Activated T-cell treated with anti-CD3 and anti-CD28 coated beads, Interleukin-2, amount 50 U/mL, for 48 hours (primary cell): ENCODE measurements at places on chromosomes 5 and 9.
A peak's percentile ranks its signal among the peaks of the same experiment; 100 is the strongest.

DNA sequence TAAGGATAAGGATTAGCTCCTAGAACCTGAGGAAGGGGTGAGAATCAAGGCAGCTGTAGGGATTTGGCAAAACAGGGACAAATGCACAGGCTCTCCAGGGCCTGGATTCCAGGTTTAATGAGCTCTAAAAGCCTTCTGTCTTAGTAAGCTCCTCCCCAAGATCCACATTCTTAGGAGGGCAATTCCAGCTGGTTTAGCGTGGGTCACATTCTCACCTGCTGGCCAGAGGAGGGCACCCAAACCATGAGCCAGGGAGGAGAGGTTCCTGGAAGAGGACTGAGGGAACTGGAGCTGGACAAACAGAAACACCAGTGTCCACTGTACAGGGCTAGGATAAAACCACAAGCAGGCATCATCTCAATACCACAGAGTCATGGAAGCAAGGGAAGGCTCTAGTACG lies 480.0 kb downstream of the CCDC171 start:
- no peak for DNase-seq

DNA sequence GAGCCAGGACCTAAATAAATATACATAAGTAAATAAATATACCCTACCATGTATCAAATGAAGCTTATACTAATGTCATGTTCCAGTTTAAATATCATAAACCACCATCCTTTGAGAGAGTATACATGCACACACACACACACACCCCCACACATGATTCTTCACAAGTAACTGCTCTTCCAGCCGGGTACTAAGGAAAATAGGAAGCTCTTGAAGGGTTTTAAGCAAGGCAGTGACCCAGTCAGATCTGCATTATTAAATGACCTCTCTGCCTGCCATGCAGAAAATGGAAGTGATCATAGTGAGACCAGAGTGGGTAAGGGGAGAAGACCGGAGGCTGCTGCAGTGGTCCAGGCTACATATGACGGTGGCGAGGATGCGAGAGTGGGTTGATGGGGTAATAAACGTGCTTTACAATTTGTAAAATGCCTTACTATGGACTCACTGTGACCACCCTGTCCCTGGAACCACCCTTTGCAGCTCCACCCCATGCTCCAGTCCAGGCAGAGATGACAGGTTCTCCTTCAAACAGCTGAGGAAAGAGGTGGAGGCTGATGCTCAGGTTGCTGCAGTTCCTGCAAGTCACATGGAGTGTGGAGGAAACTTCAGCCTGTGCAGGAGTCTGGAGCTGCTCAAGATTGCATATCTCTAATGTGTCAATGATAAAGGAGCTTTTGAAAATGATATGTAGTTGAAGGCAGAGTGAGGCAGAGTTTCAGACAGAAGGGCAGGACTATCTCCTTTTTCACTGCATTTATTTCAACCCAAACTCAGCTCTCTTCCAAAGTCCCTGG lies 38.8 kb upstream of the NDFIP1 start:
- DNase-seq = no peak

DNA sequence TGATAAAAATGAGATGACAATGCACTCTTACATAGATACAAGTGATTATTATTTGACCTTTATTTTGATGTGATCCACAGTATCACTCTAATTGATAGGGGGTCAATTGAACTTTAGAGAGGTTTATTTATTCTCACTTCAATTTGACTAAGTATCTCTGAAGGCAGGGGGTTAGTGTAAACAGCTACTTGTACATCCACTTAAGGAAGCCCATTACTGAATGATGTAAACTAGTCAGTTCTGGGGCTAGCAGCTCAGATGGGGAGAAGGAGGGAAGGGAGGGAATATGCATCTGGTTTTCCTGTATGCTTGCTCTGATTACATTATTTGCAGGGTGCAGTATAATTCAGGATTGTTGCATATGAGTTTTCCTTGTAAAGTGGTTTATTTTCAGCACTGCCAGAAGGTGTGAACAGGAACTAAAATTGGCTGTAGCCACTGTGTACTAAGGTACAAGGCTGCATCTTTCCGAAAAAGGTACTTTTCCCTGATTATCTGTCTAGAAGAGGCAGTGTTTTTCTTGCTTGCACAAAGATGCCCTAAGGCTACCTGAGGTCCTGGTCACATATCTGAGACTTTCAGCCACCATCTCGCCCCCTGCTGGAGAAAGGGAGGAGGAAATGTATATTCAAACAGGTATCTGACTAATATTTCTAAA lies 51.2 kb downstream of the MRPS27 start:
- DNase-seq = peak; percentile 52

DNA sequence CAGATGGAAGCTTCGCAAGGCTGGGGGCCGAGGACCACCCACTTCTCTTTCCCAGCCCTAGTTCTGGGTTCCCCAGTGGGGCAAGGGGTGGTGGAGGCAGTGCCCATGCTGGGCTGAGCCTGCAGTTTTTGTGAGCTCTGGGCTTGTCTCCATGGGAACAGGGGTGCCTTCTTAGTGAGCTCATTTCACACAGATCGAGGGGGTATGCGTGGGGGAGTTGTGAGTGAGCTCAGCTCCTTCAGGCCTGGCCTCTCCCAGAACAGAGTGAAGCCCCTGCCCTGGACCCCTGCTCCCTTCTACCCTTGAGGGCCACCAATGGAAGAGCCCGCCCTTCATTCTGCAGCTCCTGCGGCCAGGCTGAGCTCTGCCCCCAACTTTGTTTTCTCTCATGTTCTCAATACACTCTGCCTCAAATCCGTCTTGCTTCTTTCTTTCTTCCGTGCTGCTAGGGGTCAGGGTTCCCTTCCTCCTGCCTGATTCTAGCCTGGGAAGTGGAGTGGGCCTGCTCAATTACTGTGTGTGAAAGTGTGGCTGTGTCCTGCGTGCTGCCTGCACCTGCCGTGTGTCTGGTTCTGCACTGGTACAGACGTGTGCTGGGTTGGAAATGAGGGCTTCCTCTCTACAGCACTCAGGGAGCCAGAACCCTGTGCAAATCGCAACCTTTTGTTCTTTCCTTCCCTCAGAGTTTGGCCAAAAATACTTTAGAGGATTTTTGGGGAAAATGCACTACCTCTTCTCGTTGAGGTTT lies 9.0 kb upstream of the MYOZ3 start:
- DNase-seq = no peak

DNA sequence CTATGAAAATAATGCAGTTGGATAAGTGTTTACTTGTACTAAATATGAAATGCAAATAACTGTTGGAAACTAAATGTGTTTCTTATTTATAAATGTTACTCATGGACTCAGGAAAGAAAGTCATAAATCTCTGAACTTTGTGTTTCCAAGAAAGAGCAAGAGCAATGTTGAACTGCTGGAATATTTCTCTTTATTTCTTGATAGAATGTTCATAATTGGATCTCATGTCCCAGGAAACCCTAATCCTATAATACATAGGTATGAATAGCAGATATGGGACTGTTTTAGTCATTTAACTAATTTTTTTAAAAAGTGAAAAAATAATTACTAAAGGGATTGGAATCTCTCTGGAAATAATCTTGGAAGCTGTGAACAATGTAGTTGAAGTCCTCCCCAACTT lies 245.0 kb upstream of the ACTBL2 start:
- no peak for DNase-seq
